ENCODE measurements at places on chromosomes 11 and 22.

DNA sequence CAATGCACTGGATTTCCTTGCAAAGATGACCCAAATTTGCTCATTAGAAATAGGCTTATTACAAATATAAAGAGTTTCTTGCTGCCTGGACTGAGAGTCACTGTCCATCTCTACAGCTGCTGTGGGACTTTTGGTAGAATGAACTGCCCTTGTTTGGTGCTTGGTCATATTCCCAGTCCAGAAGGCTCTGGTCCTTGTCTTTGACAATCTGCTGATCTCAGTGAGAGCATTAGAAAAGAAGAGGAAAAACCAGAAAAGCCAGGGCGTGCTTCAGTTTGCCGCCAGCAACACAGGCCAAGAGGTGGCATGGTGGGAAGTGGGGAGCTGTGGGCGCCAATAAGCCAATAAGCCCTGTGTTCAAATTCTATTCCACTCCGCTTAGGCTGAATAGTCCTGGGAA lies 48.2 kb upstream of the PARVA start:
- DNase-seq = no peak

DNA sequence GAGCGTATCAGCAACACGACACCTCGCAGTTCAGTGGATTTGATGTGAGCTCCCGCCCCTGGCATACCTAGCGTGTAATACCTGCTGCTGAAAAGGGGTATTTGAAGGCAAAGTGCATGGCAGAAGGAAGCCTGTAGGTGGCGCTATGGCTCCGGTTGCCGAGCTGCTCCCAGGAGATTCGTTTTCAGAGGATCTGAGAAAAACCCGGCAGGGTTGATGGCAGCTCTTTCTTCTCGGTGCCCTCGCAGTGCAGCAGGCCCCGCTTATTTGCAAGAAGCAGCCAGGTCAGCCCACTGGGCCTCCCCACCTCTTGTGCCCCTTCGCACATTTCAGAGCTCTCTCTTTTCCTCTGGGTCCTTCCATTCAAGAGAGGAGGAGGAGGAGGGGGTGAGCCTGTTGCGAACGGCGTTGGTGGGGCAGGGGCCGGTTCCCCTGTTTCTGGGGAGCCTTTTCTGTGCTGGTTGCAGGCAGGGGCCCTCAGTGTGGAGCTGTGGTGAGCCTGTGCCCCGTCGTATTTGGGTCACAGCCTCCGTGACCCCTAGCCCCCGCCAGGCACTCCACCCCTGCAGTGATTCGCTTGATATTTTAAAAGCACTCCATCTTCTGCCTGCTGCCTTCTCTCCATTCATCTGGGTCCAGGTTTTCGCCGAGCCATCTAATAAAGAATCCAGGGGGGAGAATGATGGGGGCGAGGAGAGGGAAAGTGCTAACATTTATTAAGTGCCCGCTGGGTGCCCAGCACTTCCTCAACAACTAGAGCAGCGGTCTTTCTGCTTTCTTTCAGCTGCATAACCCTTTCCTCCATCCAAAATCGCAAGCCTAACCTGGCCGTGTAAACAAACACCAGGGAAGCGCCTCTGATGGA lies 85.3 kb upstream of the SYT13 start:
- DNase-seq = peak; percentile 32

DNA sequence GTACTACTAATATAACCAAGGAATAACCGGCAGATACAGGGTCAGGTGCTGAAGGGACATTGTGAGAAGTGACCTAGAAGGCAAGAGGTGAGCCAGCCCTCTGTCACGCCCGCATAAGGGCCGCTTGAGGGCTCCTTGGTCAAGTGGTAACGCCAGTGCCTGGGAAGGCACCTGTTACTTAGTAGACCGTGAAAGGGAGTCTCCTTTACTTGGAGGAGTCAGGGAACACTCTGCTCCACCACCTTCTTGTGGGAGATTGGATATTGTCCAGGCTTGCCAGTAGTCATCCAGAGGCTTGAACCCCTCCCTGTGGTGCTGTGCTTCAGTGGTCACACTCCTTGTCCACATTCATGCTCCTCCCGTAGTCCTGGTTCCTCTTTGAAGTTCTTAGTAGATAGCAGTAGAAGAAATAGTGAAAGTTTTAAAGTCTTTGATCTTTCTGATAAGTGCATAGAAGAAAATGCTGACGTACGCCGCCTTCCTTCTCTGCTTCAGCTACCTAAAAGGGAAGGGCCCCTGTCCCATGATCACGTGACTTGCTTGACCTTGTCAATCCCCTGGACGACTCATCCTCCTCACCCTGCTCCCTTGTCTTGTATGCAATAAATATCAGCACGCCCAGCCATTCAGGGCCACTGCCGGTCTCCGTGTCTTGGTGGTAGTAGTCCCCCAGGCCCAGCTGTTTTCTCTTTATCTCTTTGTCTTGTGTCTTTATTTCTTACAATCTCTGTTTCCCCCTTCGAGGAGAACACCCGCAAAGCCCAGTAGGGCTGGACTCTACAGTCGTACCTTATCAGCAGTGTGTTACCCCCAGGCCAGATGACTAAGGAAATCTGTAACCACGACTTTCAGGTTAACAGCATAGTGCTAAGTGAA lies 6.1 kb downstream of the NUP50 start:
- DNase-seq = no peak

- no peak for DNase-seq
These were observed 129.1 kb downstream of the SNX19 start for GRCh38 chr11:130787092-130787616.

- DNase-seq = no peak
These were observed 976.9 kb upstream of the TENM4 start for GRCh38 chr11:80417681-80418080.

- DNase-seq = no peak
These were observed 28.6 kb downstream of the LRRC32 start for GRCh38 chr11:76641905-76642304.

GRCh38 chr11:74602637-74603556 lies 10.5 kb downstream of the POLD3 start:
- DNase-seq = no peak

DNA sequence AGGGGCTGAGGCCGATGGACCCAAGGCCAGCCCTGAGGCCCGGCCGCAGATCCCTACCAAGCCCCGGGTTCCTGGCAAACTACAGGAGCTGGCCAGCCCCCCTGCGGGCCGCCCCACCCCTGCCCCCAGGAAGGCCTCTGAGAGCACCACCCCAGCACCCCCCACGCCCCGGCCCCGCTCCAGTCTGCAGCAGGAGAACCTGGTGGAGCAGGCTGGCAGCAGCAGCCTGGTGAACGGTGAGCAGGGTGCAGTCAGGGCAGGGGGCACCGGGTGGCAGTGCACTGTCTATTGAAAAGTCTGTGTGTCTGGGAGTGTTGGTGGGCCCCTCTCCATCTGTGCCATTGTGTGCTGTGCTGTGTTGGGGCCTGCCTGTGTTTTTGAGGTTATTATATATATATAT lies 16.1 kb downstream of the MICALL1 start:
- DNase-seq = no peak

DNA sequence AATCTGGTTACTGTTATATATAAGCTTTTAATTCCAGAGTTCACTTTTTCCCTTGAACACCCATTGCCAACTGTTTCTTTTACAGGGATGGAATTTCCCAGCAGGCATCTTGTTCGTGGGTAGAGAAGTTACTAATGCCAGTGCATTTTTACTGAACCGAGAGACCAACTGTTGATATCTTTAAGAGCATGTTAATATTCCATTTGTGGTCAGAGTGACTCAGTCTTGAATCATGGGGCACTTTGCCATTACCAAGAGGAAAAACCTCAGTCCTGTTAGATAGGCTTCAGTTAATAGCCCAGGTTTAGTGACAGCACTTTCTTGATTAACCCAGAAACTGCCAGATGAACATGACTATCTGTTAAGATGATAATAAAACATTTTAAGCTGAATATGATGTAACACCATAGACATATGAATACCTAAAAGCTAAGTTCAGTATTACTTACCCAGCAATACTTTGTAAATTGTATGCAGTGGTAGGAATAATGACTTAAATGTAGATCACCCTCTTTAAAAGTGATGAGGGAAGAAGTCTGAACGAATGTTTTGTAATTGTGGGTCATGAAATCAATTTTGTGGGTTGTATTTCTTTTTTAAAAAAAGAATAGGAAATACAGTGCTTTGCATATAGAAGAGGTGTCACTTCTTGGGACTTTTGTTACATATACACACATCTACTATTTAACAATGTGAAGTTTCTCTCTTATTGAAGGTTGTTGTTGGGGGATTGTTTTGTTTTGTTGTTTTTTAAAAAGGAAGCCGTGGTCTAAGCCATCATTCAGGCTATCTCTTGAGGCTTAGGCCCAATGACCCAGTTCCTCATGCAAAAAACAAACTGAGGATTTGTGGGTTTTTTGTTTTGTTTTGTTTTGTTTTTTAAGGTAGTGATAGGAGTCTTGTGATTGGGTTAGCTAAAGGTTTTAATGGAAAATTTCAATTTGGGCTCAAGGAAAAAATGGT lies 79.2 kb upstream of the GRIK4 start:
- peak; percentile 21 for DNase-seq

GRCh38 chr11:73538381-73538872 lies 59.5 kb downstream of the FAM168A start:
- DNase-seq = no peak

- DNase-seq = no peak
These were observed 26.5 kb upstream of the CADM1 start for GRCh38 chr11:115530752-115531151.

- DNase-seq = no peak
These were observed 36.1 kb downstream of the PPFIA1 start for GRCh38 chr11:70306586-70307033.

- DNase-seq = no peak
These were observed 2113.5 kb downstream of the LRRC4C start for GRCh38 chr11:39345834-39346442.

GRCh38 chr11:115080923-115081680 lies 402.8 kb downstream of the NXPE2 start:
- DNase-seq = no peak

DNA sequence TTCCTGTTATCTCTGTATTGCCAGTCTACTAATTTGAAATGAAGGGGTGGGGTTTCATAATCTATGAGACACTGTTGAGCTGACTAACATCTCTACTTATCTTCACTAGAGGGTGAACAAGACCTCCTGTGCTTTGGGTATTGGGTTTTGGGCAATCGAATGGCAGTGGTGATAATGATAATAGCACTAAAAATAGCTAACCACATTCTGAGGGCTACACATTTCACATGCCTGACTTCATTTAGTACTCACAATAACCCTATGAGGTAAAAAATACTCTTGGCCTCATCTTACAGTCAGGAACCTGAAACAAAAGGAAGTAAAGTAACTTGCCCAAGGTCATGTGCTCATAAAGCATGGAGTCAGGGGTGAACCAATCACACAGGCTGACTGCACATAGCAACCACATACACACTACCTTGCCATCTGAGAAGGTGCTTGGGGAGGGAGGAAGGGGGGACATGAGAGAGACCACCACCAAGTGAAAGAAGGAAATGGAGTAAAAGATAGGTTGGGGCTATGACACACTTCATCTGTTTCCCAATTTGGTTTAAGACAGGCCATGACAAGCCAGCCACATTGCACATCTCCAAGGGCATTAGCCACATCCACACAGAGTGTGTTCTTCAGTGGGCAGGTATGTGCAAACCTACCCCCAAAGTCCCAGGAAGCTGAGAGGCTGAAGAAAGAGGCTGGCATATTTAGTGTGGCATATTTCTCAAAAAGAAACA lies 387.6 kb upstream of the DDI1 start:
- no peak for DNase-seq

- DNase-seq = no peak
These were observed 13.0 kb downstream of the OR52K1 start for GRCh38 chr11:4495487-4495886.

- no peak for DNase-seq
These were observed 361.1 kb upstream of the CCDC179 start for GRCh38 chr11:23221366-23221765.

GRCh38 chr22:17477391-17477833 lies 85.9 kb upstream of the SLC25A18 start:
- no peak for DNase-seq

DNA sequence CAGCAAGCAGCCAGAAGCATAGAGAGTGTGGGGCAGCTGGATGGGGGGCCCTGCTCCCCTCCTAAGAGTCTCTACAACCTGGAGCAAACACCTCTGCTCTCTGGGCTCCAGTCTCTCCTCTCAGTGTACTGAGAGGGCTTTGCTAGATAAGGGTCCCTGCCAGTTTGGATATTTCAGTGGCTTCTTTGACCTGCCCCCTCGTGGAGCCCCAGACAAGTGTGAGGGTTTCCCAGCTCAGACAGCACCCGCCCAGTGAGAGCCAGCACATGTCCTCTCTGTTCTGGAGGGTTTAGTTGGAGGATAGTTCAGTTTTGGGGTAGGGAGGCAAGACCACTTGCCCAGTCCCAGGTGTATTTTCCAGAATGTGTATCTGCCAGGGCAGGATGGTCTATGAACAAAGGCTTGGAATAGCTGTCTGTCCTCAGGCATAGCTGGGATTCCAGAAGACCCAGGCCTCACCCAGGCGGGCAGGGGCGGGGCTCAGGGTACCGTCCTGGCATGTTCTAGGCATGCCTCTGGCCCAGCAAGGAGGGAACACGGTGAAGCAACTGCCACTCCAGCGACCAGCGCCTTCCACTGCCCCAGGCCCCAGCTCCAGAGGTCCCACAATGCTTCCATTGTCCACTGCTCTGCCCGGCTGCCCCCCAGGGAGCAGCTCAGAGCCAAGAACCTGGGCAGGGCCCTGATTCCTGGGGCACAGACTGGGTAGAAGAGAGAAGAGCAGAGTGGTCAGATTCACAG lies 7.5 kb upstream of the MICALL1 start:
- DNase-seq = no peak

DNA sequence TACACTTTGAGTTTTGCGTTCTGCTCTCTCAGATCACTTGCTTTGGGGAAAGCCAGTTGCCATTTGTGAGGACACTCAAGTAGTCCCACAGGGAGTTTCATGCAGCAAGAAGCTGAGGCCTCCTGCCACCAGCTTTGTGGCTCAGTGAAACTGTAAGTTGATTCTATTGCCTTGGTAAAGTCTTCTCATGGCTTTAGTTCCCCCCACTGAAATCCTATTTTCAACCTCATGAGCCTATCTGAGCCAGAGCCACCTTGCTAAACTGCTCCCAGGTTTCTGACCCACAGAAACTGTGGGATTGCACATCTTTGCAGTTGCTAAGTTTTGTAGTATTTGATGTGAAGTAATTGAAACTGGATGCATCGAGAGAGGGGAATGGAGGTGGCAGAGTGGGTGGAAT lies 85.4 kb upstream of the TOP3B start:
- no peak for DNase-seq

DNA sequence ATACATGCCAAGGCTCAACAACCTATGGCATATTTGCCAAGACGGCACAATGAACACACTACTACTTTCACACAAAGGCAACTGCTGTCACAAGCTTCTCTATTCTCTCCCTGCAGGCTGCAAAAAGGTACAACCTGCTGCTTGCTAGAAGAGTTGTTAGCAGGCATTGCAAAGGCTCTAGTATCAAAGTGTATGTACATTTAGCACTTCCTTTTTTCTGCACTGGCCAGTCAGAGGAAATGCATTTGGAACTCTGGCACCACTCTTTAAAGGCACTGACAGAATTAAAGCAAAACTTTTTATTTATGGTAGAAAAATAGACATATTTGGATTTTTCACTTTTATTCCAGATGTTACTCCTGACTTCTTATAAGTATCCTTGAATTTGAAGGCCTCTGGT lies 125.9 kb downstream of the CWF19L2 start:
- no peak for DNase-seq

DNA sequence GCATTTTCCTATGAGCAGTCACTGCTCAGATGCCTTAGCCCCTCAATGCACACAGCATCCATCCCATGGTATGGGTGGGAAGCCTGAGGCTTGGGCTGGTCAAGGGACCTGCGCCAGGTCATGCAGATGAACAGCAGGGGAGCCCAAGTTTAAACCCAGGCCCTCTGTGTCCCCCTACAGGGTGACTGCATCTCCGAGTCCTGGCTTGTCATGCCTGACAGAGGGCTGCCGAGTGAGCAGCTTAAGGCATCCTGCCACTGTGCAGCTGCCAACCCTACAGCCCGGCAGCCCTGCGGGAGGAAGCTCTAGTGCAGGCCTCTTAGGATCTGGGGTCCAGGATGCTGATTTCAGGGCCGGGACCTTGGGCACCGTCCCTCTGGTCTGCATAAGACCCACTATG lies 10.0 kb downstream of the IL2RB start:
- no peak for DNase-seq

Measured in LNCaP clone FGC (cell line).